ENCODE measurements at places on chromosomes 3 and 15. TPM values are rescaled to one million over a fixed set of nuclear protein-coding genes. Genes with fewer than 3 reads are reported as not detected.

DNA sequence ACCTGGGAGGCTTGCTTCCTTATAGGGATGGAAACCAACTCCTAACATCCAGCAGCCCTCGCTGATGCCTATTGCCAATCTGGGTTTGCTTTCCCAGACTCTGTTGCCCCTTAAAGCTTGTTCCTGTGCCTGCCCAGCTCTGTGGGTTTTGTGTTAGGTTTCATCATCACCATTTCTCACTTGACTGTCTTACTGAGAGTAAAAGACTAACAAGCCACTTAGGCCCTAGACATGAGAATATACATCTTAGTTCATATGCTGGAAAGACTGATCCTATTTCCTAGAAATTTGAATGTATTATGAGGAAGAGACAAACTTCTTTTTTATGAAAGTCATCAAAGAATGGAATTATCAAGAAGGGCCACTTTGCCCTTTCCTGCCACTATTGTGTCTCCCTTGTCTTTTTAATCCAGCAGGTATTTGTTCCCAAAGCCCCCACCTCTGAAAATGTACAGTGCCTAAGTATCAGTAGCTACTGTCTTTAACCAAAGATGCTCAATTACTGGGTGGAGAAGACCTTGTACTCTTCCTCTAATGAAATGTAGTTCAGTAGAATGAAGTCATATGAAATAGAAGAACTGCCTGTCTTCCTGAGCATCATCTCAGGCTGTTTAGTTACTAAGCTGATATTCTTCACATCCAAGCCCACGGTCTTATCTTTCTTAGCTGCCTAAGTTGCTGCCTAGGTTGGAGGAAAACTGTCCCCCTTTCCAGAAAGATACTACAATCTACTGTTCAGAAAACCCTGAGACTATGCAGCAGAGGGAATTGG lies 59.8 kb upstream of the ZPLD1 start:
- DNase-seq, result no peak

DNA sequence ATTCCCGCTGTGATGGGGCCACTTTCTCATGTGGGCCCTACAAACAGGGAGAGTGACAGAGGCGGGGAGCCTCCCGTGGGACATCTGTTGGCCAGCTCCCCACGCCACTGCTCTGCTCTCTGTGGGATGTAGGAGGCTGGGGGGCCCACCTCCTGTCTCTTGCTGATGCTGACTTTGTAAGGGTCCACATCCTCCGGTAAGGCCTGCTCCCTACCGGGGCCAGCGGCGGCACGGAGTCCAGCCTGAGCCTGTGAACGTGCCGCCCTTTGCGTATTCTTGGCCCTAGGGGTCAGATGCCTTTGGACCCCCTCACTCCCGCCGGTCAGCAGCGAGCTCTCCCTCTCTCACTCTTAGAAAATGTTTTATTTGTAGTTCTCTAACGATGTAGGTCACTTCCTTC lies 153.2 kb downstream of the LRRC28 start:
- no peak for DNase-seq

The CEMIP gene
- total RNA-seq, result 0.06 TPM

The MESD gene
- 27.0 TPM for total RNA-seq

DNA sequence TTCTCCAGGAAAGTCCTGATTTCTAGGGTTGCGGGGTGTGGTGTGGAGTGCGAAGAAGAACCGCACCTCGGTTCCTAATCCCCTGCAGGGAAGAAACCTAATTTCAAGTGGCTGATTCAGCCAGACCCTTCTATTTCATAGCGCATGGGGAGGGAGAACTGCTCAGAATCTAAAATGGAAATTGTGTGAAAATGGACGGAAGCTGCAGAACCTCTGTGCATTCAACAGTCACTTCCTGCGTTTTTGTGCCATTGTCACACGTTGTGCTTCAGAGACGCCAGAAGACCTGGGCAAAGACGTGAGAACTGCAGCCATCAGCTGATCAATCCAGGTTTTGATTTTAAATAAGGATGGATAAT lies 1.2 kb downstream of the SIDT1 start:
- DNase-seq, result no peak

DNA sequence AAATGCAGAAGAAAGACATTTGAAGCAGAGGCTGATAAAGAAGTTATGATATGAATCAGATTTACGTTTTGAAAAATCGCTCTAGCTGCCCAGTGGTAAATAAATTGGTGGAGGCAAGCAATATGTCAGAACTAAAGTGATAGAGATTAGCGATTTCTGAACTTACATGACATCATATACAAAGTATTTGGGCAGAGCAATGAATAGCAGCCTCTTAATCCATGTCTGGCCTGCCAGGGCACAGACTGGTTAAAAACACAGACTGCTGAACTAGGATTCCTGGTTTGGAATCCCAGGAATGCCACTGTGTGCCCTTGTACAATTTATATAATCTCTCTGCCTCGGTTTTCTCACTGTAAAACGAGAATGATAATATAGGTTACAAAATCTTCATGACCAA lies 243.1 kb upstream of the SETMAR start:
- no peak for DNase-seq

Measured in epithelial cell of proximal tubule (primary cell).